ENCODE measurements at places on chromosomes 5 and 9.

DNA sequence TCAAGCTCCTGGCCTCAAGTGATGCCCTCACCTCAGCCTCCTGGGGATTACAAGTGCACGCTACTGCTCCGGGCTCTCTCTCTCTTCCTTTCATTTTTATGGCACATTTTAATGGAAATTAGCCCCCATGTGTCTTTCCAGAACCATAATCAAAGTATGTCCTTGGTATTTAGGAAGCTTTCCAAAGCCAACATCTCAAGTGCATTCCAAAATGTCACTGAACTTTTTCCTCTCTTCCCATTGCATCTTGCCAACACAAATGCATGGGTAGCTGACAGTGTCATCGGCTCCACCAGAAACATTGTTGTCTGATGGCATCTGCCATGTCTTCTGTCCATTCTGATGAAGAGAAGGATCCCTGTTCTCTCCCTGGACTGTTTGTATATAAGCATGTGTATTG is 90.5 kb upstream of the ANXA1 start:
- no peak for DNase-seq

DNA sequence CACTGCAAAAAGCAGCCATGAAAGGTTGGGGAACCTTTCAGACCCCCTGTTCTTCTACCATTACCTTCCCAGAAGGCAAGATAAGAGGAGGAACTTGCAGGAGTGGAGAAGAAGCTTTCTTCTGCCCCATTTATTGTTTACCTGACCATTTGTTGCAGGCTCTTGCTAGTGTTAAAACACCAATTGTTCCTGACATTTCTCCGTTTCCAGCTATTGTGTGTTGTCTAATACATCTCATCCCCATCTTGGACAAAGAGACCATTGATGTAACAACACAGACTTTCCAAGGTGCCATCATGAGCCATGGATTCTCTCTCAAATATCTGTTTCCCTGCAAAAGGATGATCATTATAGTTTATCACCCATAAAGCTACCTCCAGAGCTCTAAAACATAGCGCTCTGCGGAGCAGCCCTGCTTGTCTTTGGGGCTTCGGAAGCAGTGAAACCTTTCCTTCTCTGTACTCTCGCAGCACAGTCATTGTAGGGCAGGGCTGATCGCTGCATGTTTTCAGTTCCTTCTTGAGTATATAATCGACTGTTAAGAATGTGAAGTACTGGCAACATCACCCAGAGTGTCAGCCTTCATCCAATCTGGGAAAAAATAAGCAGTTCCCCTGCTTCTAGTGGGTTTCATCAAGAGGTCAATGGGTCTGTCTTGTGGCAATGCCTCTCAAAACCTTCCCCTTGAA is 680.0 kb downstream of the SEMA5A start:
- no peak for DNase-seq

- DNase-seq: peak; percentile 37
Measured at GRCh38 chr9:20340511-20340861, 281.8 kb downstream of the MLLT3 start.

- DNase-seq: peak; percentile 37
Measured at GRCh38 chr5:139863855-139864558, 68.4 kb downstream of the PSD2 start.

DNA sequence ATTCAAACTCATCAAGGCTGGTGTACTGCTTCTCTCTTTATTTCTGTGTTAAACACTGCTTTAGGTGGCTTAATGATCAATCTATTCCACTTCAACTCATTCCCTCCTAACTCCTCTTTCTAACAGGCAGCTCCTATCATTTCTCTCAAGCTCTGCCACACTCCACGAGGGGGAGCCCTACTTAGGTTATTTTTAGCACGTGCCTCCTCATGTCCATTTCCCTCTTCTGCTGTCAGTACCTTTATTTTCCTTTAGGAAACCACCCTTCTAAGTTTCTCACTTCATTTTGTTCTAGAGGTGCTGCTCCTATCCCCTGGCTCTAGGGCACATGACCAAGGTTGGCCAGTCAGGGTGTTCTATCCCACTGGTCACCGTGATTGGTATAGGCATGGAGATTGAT is 6.7 kb upstream of the BRINP1 start:
- peak; percentile 15 for DNase-seq

- peak; percentile 89 for DNase-seq
Measured at GRCh38 chr5:38556599-38557307, at the start of gene LIFR. LIFR (minus strand) TSS chr5:38556646; CDS start chr5:38530647, 25,999 bp downstream.

- no peak for DNase-seq
Measured at GRCh38 chr5:171957591-171958251, 48.7 kb downstream of the FBXW11 start.

GRCh38 chr9:36214571-36214970 is 23.9 kb downstream of the CLTA start:
- DNase-seq: no peak

DNA sequence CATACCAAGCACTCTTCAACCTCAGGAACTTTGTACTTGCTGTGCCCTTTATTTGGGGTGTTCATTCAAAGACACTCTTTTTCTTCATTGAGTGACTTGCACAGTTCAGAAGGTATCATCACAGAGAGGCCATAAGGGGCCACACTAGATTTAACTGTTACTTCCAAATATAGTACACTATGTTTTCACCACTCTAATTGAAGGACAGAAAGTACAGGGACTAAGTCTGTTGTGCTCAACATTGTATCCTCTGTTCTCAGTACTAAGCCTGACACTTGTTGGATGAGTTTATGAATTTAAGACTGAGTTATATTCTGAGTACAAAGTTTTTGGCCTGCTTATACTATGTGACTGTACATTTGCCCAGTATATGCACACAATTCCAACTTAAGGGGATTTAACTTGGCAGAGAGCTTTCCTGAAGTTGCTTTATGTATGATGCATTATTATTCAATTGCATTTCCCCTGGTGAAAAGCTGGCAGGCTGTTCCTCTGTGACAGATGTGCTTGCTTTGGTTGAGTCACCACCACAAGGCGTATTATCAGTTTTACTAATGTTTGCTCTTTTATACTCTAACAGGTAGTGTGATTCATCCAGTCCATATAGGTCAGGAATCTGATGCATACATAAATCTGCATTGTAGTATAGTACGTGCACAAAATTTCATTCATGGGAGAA is 714.8 kb downstream of the TLR4 start:
- DNase-seq: peak; percentile 0

DNA sequence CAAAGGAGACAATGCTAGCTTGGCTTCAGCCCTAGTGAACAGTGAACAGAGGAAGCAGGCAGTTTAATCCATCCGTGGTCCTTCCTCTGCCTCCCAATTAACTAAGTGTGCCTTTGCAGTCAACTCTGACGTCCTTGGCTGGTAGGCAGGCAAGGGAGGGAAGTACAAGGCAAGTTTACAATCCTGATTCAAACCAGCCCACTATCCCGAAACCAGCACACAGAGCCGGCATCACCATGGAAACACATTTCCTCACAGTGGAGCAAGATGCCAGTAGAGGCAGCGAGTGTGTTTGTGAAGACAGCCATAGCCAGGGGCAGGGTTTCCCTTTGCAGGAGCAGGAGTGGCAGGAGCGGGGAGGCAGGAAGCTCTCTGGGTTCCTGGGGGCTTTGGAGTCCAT is 73.9 kb downstream of the GOLPH3 start:
- no peak for DNase-seq

- no peak for DNase-seq
Measured at GRCh38 chr5:172940268-172941066, 18.8 kb upstream of the RPL26L1 start.

DNA sequence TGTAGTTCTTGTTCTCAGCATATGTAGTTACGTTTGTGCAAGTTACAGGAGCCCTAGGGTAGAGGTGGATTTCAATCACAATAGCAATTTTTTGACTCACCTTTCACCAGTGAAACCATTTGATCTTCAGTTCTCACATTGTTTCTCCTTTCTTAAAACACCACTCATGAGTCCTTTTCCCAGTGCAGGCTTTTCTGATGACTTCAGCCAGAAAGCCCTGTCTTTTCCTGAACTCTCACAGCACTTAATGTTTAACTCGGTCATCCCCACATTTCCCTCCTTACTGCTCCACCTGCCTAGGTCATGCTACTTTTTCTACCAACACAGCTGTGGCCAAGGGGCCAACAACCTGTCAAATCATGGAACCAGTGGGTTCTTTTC is 37.9 kb downstream of the ARHGEF28 start:
- no peak for DNase-seq
